Eye (tissue), 1 donor: ENCODE measurements at places on chromosomes 2 and 18.

DNA sequence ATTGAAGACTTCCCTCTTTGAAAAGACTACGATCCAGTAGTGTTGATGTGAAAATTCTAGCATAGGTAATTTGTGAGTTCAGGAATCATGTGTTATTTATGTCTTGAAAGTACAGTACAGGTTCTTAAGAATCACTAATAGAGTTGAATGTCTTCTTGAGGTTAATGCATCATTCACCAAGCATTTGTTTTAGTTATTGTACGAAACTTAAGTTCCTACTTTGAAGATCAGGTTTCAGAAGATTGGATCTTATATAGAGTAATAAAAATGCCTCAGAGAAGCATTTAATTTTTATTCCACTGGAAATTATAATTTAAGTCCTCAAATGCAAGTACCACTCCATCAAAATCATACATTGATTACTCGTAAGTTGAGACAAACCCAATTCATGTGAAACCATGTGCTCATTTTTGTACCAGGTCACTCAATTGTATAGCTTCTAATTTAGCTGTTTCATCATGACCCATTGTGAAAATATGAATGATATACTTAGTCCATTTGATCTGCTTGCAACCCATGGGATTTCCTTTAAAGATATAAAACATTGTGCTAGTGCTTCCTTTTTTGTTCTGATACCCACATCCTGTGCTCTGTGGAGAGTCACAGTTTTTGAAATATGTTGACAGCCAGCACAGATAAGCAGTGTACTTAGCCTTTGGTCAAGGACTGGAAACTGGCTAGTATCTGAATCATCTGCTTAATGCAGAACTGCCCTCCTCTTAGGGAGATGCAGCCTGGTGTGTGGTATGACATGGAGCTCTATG is 22.5 kb upstream of the RAB27B start:
- no peak for DNase-seq

DNA sequence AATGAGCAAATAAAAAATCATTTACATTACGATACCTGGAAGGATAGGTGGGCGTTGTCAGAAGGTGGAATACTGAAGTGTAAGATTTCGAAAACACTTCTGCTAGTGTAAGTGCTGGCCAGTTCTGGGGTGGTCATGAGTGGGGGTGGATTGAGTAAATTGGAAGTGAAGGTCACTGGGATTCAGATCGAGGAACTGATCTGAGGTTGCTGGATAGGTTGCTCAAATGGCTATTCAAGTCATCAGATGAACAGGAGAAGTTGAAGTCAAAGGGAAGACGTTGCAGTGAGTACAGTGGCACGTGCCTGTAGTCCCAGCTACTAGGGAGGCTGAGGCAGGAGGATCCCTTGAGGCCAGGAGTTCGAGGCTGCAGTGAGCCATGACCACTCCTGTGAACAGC is 95.7 kb downstream of the MALT1 start:
- DNase-seq: no peak

- no peak for DNase-seq
Measured at GRCh38 chr2:181300600-181301291, 156.4 kb upstream of the ITGA4 start.

- no peak for DNase-seq
Measured at GRCh38 chr2:191048073-191048472, 34.1 kb upstream of the STAT1 start.

GRCh38 chr2:75525434-75526310 is 35.1 kb downstream of the EVA1A start:
- DNase-seq: no peak

GRCh38 chr2:48738806-48739205 is 16.7 kb downstream of the LHCGR start:
- no peak for DNase-seq

- DNase-seq: peak; percentile 34
Measured at GRCh38 chr2:108169982-108170625, 69.7 kb upstream of the SULT1C3 start.

DNA sequence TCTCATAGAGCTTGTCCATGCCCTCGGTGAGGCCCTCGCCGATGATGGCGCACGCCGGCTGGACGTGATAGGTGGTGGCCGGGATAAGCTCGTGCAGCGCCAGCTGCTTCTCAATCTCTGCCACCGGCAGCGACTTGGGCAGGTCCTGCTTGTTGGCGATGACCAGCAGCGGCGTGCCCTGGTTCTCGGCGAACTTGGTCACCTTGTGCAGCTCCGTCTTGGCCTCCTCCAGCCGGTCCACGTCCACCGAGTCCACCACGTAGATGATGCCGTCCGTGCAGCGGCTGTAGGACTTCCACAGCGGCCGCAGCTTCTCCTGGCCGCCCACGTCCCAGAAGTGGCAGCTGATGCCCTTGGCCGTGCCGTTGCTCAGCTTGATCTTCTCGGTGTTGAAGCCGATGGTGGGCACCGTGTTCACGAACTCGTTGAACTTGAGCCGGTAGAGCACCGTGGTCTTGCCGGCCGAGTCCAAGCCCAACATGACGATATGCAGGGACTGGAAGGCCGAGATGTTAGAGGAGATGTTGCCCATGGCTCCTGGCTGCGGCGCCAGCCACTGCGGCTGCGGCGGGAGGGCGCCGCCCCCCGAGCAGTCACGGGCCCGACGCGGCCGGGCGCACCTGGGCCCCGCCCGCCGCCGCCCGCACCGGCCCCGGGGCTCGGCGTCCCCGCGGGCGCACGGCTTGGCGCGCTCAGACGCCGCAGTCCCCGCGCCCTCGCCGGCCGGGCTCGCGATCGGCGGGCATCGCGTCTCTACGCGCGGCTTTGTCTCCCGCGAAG is 636 bp downstream of the ARL4C start:
- peak; percentile 84 for DNase-seq

- no peak for DNase-seq
Measured at GRCh38 chr18:71832946-71833617, 711.1 kb downstream of the CBLN2 start.

GRCh38 chr18:9705183-9705829 is 2.8 kb upstream of the RAB31 start:
- DNase-seq: no peak

DNA sequence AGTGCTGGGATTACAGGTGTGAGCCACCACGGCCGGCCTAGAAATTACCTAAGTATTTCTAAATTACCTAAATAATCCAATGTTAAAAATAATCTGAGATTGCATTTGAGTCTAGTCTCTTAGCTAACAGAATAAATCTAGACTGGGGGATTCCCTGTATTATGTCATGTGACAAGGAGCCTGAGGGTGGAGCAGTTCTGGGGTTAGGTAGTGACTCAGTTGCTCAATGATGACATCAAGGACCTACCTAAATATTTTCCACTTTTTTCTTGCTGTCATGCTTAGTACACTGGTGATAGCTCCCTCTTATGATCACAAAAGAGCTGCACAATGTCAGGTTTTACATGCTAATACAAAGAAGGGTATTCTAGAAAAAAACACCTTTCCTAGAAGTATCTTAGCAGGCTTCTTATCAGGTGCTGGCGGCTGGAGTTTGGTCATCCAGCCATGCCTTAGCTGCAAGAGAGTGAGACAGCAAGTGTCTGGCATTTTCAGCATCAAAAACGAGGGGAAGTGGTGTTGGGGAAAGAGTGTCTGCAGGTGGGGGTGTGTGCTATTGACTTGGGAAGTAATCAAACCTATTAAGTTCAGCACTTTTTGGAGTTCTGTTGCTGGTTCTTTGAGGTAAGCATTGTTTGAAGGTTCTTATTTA is 17.5 kb upstream of the CEP192 start:
- no peak for DNase-seq

DNA sequence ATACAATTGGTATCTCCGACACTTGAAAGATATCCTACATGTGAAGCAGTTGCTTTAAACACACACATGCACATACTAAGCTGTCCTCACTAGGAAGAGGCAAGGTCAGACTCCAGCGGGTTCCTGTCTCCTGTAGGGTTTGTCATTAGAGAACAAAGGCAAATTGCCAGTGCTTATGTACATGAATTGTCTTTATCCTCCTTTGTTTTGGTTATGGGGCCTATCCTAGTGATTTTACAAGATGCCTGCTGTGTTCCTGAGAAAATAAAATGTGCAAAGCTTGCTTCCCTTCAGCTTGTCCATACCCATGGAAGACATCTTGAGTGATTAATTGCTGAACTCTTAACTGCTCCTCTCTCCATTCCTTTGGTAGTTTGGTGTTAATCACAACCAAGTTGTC is 86.7 kb upstream of the SLC39A10 start:
- peak; percentile 10 for DNase-seq

- DNase-seq: no peak
Measured at GRCh38 chr2:120670371-120670770, 65.3 kb upstream of the GLI2 start.

DNA sequence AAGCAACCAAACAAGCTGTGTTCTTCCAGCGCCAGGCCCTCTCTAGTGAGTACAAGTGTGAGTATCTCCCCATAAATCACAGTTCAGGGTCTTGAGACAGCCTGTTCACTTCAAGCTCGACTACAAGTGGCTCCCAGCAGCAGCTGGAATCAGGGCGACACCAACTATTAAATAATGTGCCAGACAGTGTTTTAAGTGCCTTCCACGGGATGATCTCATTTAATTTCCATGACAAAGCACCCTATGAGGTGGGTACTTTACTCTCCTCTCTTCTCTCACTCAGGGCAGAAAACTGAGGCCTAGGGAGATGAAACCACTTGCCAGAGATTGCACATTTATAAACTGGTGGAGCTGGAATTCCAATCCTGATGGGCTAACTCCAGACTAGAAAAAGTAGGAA is 2.6 kb upstream of the FAM136A start:
- no peak for DNase-seq

GRCh38 chr2:60957224-60957623 is 60.3 kb upstream of the PEX13 start:
- DNase-seq: no peak

- no peak for DNase-seq
Measured at GRCh38 chr2:121790276-121790956, 35.0 kb downstream of the TSN start.

DNA sequence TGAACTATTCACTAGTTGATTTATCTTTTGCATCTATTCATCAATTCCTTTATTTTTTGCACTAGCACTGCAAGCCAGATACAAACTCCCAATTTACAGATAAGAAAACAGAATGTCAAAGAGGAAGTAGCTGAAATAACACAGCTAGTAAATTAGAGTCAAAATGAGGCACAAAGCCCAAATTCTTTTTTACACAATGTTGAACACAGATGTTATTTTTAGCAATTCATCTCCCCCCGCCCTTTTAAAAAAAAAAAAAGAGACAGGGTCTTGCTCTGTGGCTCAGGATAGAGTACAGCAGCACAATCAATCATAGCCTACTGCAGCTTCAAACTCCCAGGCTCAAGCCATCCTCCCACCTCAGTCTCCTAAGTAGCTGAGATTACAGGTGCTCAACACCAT is 127.8 kb downstream of the CCBE1 start:
- DNase-seq: no peak

DNA sequence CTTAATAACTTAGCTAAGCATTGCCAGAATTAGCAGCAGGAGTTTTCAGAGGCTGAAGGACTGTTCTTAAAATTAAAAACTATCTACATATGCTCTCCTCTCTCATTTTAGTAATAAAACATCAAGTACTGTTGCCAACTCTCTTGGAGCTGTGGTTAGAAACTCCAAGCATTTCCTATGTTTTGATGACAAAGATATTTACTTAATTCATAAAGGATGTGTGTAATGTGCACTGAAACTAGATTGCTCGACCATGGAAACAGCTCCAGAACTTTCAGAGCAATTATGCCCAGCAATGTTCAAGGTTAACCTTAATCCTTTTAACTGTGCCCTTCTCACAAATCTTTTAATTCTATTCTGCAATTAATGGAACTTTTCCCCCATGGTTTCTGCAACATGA is 8.4 kb downstream of the GRP start:
- peak; percentile 34 for DNase-seq

DNA sequence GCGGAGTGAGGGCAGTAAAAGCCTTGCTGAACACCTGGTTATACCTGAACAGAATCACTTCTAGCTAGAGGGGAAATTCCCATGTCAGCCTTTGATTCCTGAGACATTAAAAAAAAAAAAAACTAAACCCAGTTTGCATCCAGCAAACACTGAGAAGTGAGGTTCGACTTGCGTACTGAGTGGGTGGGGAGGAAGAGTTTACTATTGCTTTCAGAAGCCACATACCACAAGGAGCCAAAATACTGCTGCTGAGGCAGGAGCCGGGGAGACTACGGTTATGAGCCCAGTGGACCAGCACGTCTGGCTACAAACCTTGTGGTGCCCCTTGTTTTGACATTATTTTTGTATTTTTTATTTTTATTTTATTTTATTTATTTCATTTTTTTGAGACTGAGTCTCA is 2.7 kb downstream of the COLEC11 start:
- DNase-seq: no peak

GRCh38 chr18:69874058-69874457 is 73.6 kb downstream of the CD226 start:
- DNase-seq: peak; percentile 16

GRCh38 chr2:32231959-32232358 is 32.7 kb downstream of the NLRC4 start:
- no peak for DNase-seq

GRCh38 chr2:235536711-235537110 is 42.9 kb downstream of the AGAP1 start:
- DNase-seq: peak; percentile 46

DNA sequence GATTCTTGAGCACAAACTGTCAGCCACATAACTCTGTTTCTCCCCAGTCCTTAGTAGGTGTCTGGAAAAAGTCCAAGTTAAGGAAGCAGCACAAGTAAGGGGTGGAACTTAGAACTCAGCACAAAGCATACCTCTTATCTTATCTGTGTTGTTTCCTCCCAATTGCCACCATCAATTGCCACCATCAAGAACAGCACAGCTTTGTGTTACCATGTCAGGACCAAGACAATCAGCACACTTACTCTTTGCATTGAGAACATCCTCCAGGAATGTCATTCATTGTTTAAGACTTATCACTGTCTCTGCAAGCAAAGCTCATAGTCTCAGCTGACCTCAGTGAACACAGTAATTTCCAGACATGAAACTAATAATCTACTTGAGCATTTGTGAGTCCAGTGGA is 212.7 kb upstream of the FSHR start:
- peak; percentile 6 for DNase-seq

GRCh38 chr18:26919201-26919600 is 53.7 kb upstream of the AQP4 start:
- no peak for DNase-seq

DNA sequence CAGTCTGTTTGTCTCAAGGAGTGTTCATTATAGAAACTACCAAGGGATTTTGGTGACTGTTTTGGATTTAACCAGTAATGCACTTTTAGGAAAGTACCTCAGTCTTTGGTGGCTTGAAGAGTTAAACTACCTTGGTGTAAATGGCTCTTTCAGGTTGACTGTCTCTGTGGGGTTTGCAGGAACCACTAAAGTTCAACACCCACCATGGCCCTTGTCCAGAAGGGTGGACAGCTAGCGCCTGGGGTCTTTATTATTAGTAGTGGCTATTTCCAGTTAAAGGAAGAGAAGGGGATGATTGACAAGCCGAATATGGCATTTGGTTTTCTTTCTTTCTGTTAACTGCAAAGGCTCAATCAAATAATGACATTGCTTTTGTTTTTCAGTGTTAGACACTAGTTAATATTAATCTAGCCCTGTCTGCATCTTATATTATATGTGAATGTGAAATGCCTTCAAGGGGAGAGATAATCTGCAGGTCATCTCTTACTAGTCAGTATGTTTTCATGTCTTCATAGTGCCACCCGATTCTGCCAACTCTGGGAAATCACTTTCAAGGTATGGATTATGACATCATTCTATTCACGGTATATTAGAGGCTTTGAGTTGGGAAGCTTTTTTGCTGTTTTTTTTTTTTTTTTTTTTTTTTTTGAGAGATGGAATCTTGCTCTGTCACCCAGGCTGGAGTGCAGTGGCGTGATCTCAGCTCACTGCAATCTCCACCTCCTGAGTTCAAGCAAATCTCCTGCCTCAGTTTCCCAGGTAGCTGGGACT is 56.4 kb downstream of the MAP4K4 start:
- DNase-seq: no peak

- no peak for DNase-seq
Measured at GRCh38 chr2:39424951-39425350, 12.1 kb downstream of the MAP4K3 start.
